Hepatocyte (in vitro differentiated cells): ENCODE measurements at places on chromosomes 7 and 10.

DNA sequence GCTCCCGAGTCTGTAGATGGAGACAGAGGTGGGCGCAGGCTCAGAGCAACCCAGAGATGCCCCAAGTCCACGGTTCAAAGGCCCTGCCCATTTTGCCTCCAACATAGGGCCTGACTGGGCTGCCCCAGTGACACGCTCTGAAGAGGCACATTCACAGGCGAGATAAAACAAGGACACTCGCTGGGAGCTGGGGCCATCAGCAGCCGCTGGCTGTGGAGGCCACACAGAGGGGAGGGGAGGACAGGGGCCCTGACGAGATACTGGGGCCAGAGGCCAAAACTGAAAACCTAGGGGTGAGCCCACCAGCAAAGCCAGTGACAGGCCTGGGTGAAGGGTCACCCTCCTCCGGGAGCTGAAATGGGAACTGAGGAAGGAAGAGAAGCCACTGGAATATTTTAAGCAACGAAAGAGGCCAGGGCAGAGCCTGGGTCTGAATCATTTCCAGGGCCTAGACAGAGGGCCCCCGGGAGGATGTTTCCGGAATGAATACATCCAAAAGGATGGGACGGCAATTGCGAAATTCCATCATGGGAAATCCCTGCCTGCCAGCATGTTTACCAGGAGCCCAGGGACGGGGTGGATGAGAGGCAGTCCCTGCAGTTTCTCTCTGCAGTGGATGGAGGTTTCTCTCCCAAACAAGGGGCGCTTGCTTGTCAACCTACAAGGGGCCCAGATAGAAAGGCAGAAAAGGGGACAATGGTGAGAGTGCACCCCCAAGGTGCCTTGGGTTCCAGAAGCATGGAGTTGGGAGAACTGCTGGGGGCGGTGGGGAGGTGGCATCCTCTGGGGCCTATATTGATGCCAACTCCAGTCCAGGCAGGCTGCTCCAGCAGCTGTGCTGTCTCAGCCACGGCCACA lies 29.0 kb upstream of the HSPA12A start:
- DNase-seq, result peak; percentile 72
- H3K27ac ChIP-seq, result peak overlapping the region; percentile 69
- no peaks in the 10 kb centered on the region for H3K36me3 ChIP-seq
- H3K4me1 ChIP-seq, result peaks cover 12% of the 10 kb centered on the region
- H3K27me3 ChIP-seq, result no peaks in the 10 kb centered on the region
- H3K4me3 ChIP-seq, result no peak overlapping the region

GRCh38 chr7:116810267-116811116 lies 51.9 kb upstream of the CAPZA2 start:
- no peak overlapping the region for H3K4me3 ChIP-seq
- peak overlapping the region; percentile 85 for H3K27ac ChIP-seq
- peak; percentile 50 for DNase-seq
- H3K4me1 ChIP-seq, result peaks cover 20% of the 10 kb centered on the region

GRCh38 chr10:115826396-115826795 lies 446.6 kb downstream of the GFRA1 start:
- no peak overlapping the region for H3K4me3 ChIP-seq
- no peaks in the 10 kb centered on the region for H3K4me1 ChIP-seq
- no peaks in the 10 kb centered on the region for H3K36me3 ChIP-seq

GRCh38 chr7:103993551-103993950 lies 4.1 kb upstream of the RELN start:
- no peak for DNase-seq
- no peaks in the 10 kb centered on the region for H3K36me3 ChIP-seq
- H3K27ac ChIP-seq, result no peak overlapping the region
- no peak overlapping the region for H3K4me3 ChIP-seq

- no peak overlapping the region for H3K4me3 ChIP-seq
- peaks cover 17% of the 10 kb centered on the region for H3K4me1 ChIP-seq
- H3K27ac ChIP-seq, result peak overlapping the region; percentile 84
- no peaks in the 10 kb centered on the region for H3K27me3 ChIP-seq
- H3K36me3 ChIP-seq, result no peaks in the 10 kb centered on the region
Measured at GRCh38 chr10:109902992-109903947, 20.0 kb downstream of the XPNPEP1 start.
